ENCODE measurements at places on chromosomes 3 and 15.

DNA sequence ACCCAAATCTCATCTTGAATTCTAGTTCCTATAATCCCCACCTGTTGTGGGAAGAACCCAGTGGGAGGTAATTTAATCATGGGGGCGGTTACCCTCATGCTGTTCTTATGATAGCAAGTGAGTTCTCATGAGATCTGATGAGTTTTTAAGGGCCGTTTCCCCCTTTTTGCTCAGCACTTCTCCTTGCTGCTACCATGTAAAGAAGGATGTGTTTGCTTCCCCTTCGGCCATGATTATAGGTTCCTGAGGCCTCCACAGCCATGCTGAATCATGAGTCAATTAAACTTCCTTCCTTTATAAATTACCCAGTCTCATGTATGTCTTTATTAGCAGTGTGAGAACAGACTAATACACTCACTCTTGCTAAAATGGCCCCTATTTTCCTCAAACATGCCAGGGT is 374.7 kb downstream of the TUSC7 start:
- no peak for DNase-seq

- DNase-seq = no peak
These were observed 37.6 kb upstream of the SLC9A9 start for GRCh38 chr3:143885780-143886427.

DNA sequence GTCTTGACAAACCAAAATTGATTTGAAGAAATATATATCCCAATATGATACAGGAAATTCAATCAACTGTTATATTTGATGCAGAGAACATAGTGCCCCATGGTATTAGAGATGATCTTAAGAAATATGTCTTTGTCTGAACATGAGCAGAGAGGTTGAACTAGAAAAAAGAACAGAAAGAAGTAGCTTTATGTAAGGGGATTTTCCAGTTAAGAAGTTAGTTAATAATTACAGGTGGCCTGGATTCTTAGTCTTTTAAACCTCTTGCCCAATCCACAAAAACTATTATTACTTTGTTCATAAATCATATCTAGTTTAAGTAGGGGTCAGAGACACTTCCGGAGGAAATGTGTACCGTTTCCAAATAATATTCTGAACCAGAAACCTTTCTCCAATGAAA is 1186.7 kb upstream of the EPHA6 start:
- no peak for DNase-seq

GRCh38 chr3:134364061-134364935 is 9.9 kb downstream of the AMOTL2 start:
- DNase-seq = peak; percentile 98

DNA sequence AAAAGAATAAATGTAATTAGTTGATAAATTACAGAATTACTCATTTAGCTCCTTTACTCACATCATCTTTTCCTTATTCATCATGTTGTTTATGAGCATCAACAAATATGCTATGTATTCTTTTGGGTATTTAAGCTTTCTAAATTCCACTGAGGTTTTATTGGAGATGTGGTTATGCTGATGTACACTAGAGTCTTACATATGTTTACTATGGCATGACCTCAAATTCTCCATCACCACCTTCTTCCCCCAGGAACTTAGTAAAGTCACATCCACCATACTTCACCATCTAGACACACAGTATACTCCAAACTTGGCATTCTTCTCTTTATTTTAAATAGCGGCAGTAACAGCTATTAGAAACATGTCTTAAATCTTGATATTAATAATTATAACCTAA is 74.1 kb upstream of the MELTF start:
- DNase-seq = no peak

DNA sequence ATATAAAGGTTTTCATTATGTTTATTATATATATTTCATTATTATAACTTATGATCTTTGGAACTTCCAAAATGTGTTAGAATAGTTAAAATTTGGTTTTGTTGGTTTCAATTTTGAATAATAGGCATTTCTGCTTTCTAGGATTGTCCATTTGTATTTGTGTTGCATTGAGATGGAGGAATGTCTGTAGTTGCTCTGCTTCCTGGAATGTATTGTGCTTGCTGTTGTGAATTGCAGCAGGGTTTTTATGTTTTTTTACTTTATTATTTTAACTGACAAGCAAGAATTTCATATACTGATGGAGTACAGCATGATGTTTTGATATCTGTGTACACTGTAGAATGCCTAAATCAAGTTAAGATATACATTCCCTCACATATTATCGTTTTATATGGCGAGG is 247.4 kb downstream of the XXYLT1 start:
- no peak for DNase-seq

DNA sequence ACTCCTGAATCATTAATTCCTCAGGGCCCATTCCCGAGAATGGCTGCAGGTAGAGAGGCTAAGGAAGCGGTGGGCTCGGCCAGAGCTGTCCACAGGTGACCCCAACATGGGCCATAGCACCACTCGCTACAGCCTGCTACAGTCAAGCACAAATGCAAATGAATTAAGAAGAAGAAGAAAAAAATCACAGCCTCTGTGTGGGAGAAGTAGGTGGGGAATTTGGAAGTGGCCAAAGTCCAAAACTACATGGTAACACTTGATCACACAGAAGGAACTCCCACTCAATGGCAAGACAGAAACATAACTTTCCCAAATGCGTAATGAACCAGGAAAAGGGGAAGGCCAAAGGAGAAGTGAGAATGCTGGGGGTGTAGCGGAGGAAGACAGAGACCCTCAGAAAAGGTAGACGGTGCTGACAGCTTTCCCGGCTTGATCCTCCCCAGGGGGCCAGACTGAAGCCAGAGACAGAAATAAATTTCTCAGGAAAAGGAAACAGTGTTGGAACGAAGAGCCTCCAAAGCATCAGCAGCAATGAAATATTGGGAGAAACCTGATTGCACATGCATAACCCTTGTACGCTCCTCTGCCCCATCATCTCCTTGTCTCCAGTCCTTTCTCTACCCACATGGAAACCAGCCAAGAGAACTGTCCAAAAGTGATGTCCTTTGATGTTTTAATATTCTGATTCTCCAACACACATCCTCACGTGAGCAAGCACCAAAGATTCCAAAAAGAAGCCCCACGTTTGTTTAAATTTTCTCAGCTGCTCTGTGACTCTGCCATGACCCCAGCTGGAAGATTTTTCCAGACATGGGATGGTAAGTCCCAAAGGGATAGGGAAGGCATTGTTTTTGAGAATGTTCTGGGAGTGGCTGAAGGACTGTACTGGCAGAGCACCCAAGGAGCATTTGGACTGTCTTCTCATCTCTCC is 107.6 kb downstream of the OXNAD1 start:
- no peak for DNase-seq

DNA sequence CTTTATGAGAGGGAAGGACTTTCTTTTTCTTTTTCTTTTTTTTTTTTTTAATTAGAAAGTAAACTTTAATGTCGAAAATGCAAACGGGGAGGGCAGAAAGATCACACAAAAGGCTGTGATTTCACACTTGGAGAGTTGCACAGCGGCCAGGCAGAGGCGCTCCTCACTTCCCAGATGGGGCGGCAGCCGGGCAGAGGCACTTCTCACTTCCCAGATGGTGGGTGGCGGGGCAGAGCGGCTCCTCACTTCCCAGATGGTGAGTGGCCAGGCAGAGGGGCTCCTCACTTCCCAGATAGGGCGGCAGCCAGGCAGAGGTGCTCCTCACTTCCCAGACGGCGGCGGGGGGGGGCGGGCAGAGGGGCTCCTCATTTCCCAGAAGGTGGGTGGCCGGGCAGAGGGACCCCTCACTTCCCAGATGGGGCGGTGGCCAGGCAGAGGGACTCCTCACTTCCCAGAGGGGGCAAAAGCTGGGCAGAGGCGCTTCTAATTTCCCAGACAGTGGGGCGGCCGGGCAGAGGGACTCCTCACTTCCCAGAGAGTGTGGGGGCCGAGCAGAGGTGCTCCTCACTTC is 88.6 kb downstream of the ATP2B2 start:
- no peak for DNase-seq

DNA sequence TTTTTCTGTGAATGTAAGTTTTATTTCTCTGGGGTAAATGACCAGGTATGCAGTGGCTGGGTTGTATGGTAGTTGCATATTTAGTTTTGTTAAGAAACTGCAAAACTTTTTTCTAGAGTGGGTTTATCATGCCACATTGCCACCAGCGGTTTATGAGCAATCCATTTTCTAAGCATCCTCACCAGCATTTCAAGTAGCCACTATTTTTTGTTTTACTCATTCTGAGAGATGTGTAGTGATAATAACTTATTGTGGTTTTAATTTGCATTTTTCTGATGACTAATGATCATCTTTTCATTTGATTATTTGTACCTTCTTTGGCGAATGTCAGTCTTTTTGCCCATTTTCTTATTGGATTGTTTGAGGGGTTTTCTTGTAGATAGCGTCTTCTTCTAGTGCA is 56.2 kb downstream of the SPRED1 start:
- no peak for DNase-seq

GRCh38 chr15:101044625-101045235 is 125.6 kb downstream of the LRRK1 start:
- peak; percentile 58 for DNase-seq

- DNase-seq = no peak
These were observed 14.7 kb downstream of the IGSF11 start for GRCh38 chr3:119019767-119020518.

DNA sequence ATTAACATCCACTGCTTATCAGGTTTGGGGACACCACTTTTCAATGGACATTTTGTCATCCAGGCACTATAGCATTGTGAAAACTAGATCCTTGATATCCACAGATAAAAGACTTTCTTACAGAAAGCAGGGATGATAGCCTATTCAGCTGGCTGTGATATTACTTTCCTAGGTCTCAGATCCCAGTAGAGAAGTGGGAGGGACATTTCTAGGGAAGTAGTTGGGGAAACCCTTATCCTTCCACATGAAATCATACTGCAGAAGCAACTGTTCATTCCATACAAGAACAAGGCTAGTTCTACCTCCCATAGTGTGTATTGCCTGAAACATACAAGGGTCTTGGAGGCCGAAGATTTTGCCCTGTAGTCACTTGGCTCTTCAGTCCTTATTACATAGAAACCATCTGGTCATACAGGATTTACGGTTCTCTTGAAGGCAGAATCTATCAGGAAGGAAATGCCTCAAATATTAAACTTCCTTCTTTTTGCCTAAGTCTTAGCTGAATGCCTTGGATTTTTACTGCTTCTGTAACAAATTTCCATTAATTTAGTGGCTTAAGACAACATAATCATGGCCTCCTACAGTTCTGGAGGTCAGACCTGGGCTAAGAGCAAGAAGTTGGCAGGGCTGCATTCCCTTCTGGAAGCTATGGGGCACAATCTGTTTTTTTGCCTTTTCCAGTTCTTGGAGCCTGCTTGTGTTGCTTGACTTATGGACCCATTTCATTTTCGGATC is 119.4 kb downstream of the ECT2 start:
- no peak for DNase-seq

- DNase-seq = no peak
These were observed 187.3 kb downstream of the RBMS3 start for GRCh38 chr3:29468187-29468586.

- DNase-seq = no peak
These were observed 41.3 kb downstream of the ADAMTSL3 start for GRCh38 chr15:83695246-83695645.

GRCh38 chr3:78483090-78483489 is 1284.7 kb downstream of the ROBO1 start:
- no peak for DNase-seq

DNA sequence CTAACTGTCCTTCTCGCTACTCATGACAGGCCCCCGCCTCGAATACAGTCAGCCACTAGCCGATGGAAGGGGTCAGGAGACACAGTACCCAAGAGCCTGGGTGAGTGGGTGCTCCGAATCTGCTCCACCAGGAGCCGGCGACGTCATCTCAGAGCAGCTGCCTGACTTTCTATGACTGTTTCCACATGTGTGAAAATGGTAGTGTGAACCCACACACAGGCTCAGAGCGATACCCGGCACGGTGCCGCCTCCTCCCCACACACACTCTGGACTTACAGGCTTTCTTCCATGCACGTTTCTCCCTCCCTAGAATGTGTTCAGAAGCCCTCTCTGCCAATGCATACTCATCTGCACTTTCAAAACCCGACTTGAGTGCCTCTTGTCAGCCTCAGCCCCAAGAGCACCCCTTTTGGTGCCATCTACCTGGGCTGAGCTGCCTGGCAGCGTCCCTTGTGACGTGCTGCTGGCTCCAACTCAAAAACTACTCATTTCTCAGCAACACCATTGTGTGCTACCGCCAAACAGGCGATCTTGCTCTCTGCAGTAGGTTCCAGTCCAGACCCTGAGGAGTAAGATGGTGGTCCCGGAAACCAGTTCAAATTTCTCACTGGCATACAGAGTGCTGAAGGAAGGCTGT is 29.7 kb downstream of the VGLL4 start:
- DNase-seq = no peak

GRCh38 chr3:172470588-172470987 is 22.3 kb upstream of the GHSR start:
- no peak for DNase-seq

- DNase-seq = no peak
These were observed 176.2 kb downstream of the AKAP13 start for GRCh38 chr15:85556618-85556895.

- DNase-seq = no peak
These were observed 8.2 kb upstream of the SLC28A1 start for GRCh38 chr15:84876269-84876668.

GRCh38 chr15:64686130-64686735 is 89.2 kb downstream of the RBPMS2 start:
- DNase-seq = no peak

DNA sequence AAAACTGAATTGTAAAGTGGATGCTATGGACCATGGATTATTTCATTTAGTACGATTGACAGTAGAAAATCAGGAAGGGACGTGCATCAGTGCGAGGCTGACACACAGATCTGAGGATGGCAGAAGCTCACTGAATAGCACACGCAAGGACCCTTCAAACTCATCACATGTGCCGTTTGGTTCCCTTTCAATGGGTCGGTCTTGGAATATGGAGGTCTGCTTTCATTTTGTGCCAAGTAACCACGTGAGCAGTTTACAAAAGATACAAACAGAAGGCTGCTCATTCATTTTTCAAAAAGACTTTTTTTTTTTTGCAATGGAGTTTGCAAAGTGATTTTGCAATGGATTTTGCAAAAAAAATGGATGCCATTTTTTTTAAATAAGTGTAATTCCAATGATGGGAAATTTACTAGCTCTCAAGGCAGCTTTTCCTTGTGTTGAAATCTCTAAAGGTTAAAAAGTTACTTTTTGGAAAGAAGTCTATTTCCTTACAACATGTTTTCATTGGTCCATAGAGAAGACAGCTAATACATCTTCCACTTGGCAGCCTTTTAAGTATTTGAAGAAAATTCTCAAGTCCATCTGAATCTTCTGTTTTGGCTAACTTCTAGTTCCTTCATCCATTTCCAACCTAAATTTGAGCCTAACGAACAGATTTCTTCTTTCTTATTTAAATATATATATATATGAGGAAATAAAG is 392.3 kb upstream of the TPRG1 start:
- no peak for DNase-seq

GRCh38 chr15:99455789-99456160 is 110.0 kb upstream of the MEF2A start:
- DNase-seq = peak; percentile 71

- DNase-seq = no peak
These were observed 732.9 kb upstream of the BCHE start for GRCh38 chr3:166570102-166570501.

DNA sequence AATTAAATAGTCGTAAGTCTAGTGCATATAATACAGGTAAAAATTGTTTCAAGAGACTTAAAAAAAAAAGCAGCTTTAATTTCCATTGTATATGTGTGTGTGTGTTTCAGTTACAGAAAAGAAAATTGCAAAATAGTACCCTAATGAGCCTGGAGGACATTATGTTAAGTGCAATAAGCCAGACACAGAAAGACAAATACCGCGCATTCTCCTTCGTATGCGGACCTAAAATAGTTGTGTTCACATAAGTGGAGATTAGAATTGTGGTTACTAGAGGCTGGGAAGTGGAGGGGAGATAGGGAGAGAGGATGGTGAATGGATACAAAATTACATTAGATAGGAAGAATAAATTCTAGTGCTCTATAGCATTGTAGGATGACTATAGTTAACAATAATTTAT is 3.6 kb downstream of the MESD start:
- no peak for DNase-seq

Measured in coronary artery (tissue), 2 donors.